Activated T-cell treated with anti-CD3 and anti-CD28 coated beads, Interleukin-2, amount 50 U/mL, for 72 hours (primary cell): ENCODE measurements at places on chromosomes 16 and 17. TPM values are rescaled to one million over a fixed set of nuclear protein-coding genes. Genes with fewer than 3 reads are reported as not detected.
A peak's percentile ranks its signal among the peaks of the same experiment; 100 is the strongest.

DNA sequence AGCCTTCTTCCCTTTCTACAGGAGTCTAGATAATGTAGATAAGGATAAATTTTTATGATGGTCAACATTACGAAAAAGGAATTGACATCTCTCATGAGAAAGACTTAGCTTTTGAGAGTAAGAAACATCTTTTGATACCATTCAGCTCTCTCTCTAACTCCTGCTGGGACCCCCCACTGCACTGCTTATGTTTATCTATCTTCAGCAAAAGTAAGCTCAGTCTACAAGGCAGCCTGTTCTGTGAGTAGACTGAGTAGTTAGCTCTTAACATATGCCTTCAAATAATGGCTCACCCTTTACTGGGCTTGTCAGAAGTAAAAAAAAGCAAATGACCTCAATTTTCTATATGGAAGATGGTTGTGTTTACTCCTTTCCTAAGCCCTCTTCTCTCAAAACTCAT lies 372.2 kb upstream of the CDH11 start:
- no peak overlapping the region for H3K27ac ChIP-seq
- no peak overlapping the region for H3K4me3 ChIP-seq
- no peak for DNase-seq
- H3K4me1 ChIP-seq, result no peaks in the 10 kb centered on the region

DNA sequence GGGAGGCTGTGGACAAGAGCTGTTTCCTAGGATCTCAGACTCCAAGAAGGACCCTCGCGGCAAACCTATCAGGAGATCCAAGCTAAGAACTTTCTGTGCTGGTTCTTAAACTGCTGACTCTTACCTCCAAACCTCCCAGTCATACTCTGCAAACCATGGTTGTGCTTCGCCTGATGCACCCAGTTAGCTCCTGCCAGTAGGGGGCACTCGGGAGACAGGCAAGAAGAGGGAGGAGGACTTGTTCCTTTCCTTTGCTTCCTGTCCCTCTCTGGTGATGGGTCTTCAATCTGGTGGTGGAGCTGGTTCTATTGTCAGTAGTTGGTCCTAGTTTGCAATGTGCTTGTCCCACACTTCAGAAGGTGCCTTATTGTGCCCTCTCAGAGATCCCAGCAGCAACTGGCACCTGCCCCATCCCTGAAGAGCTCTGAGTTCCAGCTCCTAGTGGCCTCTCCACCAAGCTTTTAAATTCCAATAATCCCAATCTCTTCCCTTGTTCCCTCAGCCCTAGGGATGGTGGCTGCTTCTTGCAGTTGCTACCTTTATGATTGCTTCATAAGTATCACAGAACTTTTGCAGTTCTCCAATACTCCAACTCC lies 113.5 kb upstream of the RPL38 start:
- no peak overlapping the region for H3K27ac ChIP-seq
- no peaks in the 10 kb centered on the region for H3K27me3 ChIP-seq
- H3K4me1 ChIP-seq, result no peaks in the 10 kb centered on the region
- H3K4me3 ChIP-seq, result no peak overlapping the region
- no peaks in the 10 kb centered on the region for H3K36me3 ChIP-seq
- peak; percentile 72 for DNase-seq

GRCh38 chr17:57993471-57994365 lies 5.7 kb upstream of the VEZF1 start:
- H3K4me1 ChIP-seq, result peaks cover 59% of the 10 kb centered on the region
- no peaks in the 10 kb centered on the region for H3K27me3 ChIP-seq
- H3K27ac ChIP-seq, result peak overlapping the region; percentile 10
- H3K36me3 ChIP-seq, result peaks cover 1% of the 10 kb centered on the region

DNA sequence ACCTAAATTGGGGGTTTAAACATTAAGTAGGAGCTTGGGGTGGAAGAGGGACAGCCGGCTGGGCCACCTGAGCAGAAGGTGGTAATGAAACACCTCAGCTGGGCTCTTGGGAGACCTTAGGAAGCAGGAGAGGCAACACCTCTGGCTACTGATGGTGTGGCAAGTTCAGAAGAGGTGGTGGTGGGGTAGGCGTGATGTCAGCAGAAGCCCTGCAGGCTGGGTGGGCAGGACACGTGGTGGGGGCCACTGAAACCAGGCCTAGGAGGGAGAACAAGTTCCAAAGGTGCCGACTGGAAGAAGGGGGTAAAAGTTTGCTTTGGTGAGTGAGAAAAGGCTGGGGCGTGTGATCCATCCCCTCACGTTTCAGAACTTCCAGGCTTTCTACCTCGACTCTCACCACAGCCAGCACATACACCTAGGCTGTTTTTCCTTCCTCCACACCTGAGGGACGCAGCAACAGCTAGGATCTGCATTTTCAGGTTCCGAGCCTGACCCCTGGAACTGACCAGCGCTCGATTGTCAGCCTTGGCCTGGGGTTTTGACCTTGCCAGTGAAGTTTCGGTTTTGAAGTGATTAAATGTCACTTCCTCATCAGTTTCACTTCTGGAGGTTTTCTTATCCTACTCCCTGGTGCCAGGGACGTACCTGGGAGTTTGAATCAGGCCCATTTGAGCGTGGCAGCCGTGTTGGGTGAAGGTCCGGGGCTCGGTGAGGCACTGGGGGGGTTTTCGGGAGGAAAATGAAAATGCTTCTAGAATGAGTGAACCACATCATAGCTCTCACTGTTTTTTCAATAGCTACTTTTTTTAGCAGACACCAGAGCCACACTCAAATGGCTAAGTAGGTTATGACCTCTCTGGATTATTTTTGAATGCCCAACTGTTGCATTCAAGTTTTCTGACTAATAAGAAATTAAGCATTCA lies 10.0 kb downstream of the SNN start:
- H3K4me3 ChIP-seq, result no peak overlapping the region
- H3K27ac ChIP-seq, result peak overlapping the region; percentile 1
- no peaks in the 10 kb centered on the region for H3K27me3 ChIP-seq
- no peaks in the 10 kb centered on the region for H3K36me3 ChIP-seq

DNA sequence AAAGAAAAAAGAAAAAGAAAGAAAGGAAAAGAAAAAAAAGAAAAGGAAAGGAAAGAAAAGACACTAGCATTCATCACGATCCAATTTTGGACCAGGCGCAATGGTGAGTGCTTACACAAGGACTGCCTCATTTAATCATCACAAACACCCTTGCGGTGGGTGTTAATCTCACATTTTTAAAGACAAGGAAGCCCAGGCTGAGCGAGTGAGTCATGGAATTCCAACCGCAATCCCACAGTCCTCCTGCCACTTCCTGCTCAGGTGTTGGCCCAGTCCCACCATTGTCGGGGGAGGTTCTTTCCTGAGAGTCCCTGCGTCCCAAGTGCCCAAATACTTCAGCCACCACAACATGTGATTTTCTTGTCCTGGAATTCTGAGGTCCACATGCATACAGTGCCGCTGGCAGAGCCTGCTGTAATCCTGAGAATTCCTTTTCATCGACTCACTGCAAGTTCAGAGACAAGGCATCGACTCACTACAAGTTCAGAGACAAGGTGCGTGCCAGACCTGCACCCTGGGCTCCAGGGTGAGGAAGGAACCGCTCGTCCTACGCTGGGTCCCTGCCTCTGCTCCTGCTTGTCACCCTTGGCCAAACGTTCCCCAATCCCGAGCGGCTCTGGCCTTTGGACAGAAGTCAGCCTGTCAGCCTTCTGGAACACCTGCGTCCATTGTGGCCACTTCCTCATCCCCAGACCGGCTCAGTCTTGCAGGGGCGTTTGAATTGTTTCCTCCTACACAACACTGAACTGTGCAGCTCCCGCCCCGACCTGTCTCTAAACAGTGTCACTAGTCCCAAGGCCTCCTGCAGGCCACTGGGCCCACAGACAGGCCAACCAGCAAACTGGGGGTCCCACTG lies 5.8 kb downstream of the ZG16B start:
- no peak overlapping the region for H3K27ac ChIP-seq
- peaks cover 10% of the 10 kb centered on the region for H3K4me1 ChIP-seq
- H3K36me3 ChIP-seq, result no peaks in the 10 kb centered on the region
- no peak for DNase-seq
- peaks cover 15% of the 10 kb centered on the region for H3K27me3 ChIP-seq
- no peak overlapping the region for H3K4me3 ChIP-seq

NIP7 gene
- total RNA-seq, result 32.2 TPM

- no peaks in the 10 kb centered on the region for H3K4me1 ChIP-seq
- H3K27ac ChIP-seq, result no peak overlapping the region
- peaks cover 2% of the 10 kb centered on the region for H3K36me3 ChIP-seq
- H3K4me3 ChIP-seq, result no peak overlapping the region
- no peak for DNase-seq
- no peaks in the 10 kb centered on the region for H3K27me3 ChIP-seq
Observed at GRCh38 chr16:13269905-13270528, 368.6 kb downstream of the SHISA9 start.

DNA sequence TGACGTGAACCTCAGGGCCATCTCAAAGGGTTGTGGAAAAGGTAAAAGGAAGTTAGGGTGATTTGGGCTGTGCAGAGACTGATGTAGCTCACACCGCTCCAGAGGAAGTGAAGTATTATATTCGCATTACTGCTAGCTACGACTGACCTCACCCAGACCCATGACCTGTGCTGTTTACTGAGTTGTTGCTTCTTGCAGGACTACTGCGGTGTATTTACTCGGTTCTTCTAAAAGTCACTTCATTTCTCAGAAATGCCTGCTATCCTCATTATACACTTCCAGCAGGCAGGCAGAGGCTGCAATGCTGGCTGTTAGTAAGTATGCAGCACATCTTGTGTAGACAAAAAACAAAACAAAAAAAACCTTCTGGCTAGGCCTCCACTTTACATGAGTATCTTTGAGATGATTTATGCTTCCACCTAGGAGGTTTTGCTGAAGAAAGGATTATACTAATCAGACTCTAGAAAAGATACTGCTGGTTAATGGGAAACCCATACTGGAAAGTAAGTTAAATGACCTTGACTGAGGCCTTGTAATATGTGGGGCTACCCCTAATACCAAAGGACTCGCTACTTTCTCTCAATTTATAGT lies 76.0 kb downstream of the CREBBP start:
- no peaks in the 10 kb centered on the region for H3K27me3 ChIP-seq
- no peak for DNase-seq
- H3K4me1 ChIP-seq, result peaks cover 62% of the 10 kb centered on the region
- H3K36me3 ChIP-seq, result peaks cover 4% of the 10 kb centered on the region

HEATR9 gene
- 0.46 TPM for total RNA-seq

DNA sequence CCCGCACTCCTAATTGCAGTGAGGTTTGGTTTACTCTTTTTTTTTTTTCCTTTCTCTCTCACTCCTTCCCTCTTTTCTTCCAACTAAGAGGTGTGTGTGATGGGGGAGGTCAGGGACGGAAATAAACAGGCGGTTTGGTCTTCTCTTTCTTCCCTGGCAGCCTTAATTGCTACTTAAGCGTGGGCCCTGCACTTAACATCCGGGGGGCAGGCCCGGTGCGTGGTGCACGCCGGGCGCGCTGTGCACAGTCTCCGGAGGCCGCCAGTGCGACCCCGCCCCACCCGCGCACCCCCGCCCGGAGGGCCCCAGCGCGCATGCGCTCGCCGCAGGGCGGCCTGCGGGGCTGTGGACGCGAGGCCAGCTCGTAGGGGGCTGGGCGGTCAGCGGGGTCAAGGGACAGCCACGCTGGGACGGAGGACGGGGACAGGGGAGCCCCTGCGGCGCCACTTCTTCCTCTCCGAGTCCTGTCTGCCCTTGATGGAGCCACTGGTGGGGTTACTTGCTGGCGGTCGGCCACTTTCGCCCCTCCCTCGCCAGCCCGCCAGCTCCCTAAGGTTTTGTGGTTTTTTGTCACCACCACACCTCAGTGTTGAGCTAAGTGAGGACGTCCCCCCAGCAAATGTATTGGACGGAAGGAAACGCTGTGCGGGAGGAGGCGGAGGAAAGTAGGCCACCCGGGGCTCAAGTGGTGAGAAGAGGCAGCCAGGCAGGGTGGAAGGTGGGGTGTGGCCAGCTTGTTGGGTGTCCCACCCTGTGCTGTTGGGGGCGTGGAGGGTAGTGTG lies 120.9 kb downstream of the MRM1 start:
- H3K36me3 ChIP-seq, result no peaks in the 10 kb centered on the region
- peak; percentile 84 for DNase-seq
- peak overlapping the region; percentile 95 for H3K4me3 ChIP-seq
- H3K4me1 ChIP-seq, result peaks cover 57% of the 10 kb centered on the region
- no peaks in the 10 kb centered on the region for H3K27me3 ChIP-seq

GRCh38 chr16:10923146-10923649 lies 19.1 kb downstream of the DEXI start:
- no peaks in the 10 kb centered on the region for H3K27me3 ChIP-seq
- no peaks in the 10 kb centered on the region for H3K4me1 ChIP-seq
- H3K36me3 ChIP-seq, result peaks cover 9% of the 10 kb centered on the region
- no peak overlapping the region for H3K4me3 ChIP-seq
- DNase-seq, result no peak

GRCh38 chr17:12622726-12623125 lies 43.0 kb upstream of the MYOCD start:
- DNase-seq, result no peak
- no peaks in the 10 kb centered on the region for H3K4me1 ChIP-seq

DNA sequence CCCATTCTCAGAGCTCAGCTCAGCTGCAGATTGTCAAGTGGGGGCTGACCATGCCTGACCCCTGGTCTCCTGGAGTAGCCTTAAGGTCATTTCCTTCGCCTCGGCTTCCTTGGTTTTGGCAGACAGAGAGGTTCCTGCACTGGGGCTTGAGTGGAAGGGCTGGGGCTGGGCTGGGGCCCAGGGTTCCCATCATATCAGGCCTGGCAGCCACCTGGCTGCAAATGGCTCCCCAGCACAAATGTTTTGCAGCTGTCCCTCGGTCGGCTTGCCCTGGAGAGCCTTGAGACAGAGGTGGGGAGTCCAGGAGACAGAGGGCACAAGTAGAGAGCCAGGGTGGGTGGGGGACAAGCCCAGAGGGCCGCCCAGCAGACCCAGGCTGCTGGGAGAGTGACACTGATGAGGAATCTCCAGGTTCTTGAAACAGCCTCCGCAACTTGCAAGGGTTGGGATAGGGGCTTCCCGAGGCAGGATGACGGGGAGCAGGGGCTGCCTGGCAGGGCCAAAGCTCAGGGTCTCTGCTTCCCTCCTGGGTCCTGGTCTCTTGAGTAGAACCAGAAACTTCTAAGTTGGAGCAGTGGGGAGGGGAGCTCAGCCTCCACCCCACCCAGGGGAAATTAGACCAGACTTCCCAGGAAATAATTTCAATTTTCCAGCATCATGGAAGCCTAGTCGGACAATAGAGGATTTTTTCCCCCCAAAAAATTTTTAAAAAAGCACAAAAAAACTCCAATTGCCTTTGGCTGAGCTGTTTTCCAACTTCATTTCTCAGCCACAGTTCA lies 19.3 kb downstream of the IGFBP4 start:
- H3K36me3 ChIP-seq, result no peaks in the 10 kb centered on the region
- DNase-seq, result no peak
- no peak overlapping the region for H3K27ac ChIP-seq
